ENCODE measurements at places on chromosomes 1 and 21.

DNA sequence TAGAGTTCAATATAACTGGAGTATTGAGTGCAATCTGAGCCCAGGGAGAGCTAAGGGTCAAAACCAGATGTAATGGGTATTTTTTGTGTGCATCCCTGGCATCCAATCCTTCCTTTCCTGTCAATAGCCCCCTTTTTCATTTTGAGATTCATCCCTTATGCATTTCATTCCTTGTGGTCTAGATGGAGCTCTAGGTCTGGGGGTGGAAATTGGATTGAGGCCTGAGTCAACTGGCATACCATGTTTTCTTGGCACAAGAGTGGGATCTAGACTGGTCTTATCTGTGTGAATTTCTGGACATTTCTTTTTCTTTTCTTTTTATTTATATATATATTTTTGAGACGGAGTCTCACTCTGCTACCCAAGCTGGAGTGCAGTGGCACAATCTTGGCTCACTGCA lies 67.3 kb upstream of the RAB3GAP2 start:
- no peak for DNase-seq

DNA sequence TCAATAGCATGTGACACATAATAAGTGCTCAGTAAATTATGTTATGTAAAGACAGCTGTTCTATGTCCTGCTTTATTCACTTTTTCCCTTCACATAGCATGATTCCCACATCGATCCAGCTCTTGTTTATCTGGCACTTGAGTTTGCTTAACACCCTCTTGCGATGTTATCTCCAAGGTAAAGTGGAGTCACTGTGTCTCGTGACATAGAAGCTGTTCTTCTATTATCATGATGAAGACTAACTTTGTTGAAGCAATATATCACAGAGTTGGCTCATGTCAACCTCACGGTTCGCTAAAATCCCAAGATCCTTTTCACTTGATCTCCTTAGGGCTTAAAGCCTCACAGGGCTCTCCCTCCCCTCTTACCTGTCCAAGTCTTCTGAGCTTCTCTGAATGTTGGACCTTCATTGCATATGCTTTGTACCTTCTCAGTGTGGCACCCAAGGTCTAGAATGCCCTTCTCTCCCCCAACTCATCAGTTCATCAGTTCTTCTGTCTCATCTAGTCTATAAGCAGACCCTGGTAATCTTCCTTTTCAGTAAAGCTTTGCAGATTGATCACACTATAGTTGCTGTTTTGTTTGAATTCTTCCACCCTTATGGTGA lies 38.0 kb downstream of the PLXNA2 start:
- DNase-seq, result no peak

DNA sequence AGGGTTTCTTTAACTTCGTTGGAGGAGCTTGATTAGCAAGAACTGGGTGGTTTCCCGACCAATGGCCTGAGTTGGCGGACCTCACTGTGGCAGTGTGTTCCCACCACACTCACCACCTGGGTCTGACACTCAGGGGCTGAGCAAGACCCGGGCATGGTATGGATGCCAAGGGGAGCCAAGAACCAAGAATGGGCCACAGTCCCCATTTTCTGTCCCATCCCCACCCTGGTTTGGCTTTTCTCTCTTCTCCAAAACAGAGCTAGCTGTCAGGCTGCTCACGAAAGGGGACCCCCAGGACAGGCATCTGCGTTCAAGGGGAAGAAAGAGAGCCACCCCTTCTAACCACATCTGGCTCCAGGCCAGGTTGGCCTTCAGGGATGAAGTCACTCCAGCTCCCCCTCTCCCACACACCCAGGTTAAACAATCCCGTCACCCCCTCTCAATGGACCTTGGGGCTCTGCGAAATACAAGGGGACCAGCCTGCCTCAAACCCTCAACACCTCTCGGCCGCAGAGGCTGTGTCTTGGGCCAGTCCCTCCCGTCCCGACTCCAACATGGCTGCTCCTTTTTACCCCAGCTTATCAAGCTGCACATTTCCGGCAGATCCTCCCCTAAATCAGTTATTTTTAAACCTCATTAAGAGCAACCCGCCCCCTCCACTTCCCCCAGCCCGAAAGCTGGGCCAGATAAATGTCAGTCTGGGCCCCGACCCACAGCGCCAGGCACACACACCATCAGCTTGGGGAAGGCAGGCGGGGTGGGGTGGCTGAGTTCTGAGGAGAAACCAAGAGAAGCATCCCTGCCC lies 3.4 kb downstream of the TAGLN2 start:
- peak; percentile 46 for DNase-seq

DNA sequence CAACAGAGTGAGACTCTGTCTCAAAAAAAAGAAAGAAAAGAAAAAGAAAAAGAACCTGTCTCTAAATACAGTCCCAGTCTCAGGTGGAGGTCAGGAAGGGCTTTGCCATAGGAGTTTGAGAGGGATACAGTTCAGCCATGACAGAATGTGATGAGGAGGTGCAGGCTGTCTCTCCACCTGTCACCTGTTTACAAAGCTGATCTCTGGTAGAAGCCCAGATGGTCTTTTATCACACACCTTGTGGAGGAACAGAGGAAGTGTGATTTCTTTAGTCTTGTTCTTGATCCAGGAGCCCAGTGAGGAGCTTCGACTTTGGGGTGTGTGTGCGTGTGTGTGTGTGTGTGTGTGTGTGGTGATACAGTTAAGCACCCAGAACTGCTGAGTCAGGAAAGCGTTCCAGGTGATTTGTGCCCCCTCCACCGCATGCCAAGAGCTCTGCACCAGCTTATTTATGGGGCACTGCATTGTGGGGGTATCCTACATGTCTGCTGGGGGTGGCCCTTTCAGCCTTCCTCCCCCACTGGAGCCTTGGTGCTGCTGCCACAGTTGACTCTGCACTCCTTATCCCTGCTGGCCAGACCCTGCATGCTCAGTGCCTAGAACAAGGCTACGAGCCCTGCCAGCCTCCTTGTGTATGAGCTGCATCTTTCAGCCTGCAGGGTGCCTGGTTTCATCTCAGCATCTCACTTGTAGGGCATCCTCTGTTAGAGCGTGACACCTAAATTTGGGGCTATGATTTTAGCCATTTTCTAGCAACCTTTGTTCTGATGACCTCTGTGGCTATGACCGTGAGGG lies 19.3 kb downstream of the DOP1B start:
- DNase-seq, result no peak

DNA sequence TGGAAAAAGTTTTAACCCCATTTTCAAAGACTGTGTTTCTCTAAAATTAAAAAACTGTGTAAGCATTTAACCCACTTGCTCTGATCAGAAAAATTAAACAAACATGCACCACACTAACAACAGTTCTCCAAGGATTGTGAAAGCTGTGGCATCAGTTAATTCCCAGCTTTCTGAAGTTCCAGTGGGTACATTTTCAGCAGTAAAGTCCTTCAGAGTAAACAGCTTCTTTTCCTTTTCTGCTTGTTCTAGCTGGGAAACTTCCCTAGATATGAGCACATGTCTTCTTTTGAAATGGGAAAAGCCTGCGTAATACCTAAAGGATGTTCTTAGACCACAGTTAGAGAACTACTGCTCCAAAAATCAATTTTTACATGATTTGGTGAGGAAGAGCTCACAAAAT lies 11.1 kb downstream of the PRRX1 start:
- no peak for DNase-seq

DNA sequence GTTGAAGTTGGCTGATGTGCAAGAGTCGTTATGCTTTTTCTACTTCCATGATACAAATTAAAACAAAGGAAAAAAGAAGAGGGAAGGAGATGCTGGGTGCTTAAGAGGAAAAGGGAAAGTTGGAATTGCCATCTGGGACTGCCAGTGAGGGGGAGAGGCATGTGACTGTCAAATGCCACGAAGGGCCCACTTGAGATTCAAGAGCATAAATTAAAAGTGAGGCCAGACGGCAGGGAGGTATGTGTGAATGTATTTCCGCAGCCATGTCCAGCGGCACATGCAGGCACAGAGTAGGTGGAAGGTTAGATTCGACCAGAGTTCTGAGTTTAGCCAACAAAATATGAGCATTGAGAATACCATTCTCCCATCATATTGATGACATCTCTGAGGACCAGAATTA lies 32.0 kb downstream of the NFASC start:
- DNase-seq, result no peak

- no peak for DNase-seq
Observed at GRCh38 chr1:185404907-185405568, 88.0 kb upstream of the IVNS1ABP start.

DNA sequence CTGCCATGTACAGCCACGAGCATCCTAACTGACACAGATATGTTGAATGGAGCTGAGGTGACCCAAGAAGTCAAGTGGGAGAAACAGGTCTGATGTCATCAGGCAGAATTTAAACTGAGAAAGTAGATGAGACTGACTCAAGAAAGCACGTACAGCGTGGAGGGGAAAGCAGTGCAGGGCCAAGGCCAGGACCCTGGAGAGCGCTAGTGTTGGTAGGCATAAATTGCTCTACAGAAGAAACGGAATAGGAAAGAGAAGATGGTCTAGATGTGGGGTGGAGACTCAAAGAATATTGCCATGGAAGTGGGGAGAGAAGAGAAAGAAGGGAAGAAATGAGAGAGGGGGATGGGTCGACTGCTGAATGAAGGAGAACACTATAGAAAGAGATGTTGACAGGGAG lies 45.3 kb upstream of the GJB5 start:
- DNase-seq, result no peak

DNA sequence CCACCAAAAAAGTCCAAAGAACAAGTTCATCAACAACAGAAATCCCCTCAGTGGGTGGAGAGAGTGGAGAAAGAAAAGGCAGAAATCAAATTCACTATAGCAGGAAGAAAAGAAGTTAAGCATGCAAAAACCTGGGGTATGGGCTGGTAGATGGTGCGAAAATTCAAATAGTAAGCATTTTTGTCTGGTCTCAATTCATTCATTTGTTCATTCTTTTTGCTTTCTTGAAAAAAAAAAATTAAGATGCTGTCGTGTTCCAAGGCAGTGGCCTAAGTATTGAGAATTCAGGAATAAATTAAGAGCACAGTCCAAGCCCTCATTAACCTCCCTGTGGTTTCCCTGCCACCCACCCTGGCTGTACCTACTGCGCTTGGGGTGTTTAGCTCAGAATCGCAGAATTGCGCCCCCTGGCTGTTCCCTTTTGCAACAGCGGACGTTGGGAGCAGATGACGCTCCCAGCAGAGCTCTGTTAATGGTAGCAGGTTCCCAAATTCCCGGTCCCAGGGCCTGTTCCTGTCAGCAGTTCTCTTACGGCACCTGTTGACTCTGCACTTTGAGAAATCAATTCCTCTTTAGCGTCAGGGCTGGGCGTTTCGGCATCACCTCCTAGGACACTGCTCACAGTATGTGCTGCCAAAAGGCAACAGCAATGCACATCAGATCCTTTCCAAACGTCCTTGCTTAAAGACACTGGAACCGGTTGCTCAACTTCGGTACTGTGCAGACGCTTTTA lies 34.0 kb upstream of the SSX2IP start:
- no peak for DNase-seq

- no peak for DNase-seq
Observed at GRCh38 chr1:110291241-110292030, 47.7 kb upstream of the RBM15 start.

- no peak for DNase-seq
Observed at GRCh38 chr21:38377165-38378088, 120.6 kb downstream of the KCNJ15 start.

DNA sequence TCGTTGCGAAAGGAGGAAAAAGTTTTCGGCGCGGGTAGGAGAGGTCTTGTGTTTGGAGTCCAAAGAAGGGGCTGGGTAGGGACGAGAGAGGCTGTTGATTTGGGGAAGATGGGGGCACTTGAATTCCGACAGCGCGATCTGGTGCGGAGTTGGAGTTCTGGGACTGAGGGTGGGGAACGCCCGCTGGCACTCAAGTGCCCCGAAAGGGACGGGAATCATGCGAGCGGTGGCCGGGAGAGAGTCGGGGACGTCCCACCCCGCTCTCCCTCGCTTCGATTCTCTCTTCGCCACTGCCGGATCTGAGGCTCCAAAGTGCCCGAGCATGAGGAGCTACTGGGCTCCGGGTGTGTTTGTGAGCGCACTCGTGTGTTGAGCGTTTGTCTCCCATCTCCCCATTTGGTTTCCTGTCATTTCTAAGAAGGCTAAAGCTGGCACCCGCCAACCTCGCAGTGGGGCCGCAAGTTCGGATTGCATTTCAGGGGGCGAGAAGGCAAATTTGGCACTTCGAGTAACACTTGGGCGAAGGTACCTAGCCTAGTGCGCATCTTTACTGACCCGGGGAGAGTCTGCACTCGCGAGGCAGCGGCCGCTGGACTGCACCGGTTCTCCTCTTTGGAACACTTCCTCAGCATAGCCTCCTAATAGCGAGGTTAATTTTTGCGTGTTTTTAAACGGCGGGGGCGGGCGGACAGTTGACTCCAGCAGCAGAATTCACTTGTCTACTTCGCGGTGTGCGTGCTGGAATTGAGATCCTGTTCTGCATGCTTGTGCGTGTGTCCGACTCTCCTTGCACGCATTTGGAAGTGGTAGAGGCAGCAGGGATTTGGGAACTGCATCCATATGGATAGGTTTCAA lies 1.2 kb downstream of the CHRM3 start:
- DNase-seq, result no peak

DNA sequence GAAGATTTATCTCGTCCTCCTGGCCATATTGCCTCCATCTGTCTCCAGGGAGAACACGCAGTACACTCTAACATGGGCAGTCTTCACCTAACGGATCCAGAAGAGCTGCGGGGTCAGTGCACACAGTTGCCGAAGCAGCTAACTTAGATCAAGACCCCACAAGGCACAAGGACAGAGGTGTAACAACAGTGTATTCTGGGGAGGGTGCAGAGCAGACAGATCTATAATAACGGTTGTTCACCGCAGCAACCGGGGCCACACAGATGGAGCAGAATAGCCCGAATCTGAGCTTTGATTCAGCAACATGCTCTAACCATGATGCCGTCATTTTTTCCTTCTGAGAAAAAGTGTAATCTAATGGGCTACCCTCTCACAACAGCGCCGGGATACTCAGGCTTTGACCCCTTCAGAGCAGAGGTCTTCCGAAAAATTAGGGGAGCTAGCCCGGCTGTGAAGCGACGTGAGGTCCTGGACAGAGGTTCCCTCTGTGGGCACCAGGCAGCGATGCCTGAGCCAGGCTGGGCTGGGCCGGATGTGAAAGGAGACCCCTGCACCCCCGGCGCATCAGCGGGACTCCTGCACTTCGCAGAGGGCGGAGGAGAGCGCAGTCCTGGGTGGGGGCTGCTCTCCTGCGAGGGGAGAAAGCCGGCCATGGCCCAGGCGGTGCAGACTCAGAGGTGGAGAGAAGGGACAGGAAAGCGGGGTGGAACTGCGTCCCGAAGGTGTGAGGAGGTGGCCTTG lies 57.5 kb downstream of the BCL9 start:
- peak; percentile 52 for DNase-seq

GRCh38 chr1:3233031-3233430 lies 164.0 kb downstream of the PRDM16 start:
- no peak for DNase-seq

- DNase-seq, result peak; percentile 53
Observed at GRCh38 chr1:19735440-19736127, 64.1 kb downstream of the TMCO4 start.

DNA sequence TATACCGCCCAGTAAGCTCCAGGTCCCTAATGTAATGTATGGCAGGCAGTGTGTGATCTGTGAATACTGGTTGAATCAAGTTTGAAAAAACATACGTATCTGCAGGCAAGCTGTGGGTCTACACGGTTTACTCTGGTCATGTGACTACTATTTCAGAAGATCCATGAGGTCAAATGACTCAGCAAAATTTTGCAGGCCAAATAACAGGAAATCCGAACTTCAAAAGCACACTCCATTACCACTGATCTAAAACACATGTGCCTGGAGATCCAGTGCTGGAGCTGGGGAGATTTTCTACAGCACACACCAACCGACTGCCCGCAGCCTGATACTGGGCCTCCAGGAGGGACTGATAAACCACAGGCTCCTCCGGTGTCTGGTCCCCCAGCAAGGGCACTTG lies 64.5 kb upstream of the SLC44A3 start:
- DNase-seq, result no peak
